NCI-H510A treated with DMSO at 0.1 percent for 48 hours (cell line): ENCODE measurements at places on chromosomes 7 and 10.
A peak's percentile ranks its signal among the peaks of the same experiment; 100 is the strongest.

DNA sequence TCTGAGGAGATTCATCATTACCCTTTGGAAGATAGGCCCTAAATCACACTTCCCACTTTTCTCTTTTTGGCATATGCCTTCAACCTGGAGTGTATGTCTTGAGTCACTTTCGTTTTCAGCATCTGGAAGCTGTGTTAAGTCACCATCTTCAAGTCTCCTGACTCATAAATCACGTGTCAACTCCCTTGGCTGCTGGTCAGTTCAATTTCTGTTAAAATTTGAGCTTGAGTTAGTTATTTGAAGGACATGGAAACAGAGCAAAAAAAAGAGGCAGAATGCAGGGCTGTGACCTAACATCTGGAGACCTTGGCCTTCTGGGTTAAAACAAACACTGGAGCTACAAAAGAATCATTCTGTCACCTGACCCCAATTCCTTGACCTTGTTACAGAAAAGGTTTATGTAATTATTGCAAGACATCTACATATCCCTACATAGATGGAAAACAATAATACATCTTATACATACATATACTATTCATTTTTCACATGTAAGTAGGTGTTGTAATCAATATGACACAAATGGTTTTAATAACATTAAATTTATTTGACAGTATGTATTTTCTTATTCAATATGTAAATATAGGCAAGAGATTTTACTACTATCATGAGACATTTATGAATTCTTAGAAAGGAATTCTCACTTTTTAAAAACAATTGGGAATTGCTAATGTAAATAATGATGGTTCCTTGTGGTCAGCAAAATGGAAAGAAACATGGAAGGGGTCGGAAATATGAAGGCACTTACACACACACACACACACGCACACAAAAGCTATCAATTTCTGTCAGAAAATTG is 169.7 kb upstream of the PHYHIPL start:
- no peak for DNase-seq

DNA sequence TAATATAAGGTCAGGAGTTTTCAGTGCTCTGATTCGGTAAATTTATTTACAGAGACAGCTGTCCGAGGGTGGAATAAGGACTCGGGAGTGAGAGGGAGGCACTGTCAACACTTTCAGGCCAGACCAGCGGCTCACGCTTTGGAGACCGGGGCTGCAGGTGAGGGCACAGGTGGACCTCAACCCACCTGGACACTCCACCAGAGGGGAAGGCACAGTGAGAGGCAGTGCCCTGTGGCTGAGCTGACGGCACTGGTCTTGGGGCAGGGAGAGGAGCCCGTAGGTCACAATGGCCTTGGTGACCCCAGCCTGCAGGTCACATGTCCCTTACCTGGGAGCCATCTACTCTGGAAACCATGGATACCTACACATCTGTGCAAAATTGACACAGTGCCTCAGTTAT is 315.1 kb downstream of the ADARB2 start:
- DNase-seq: no peak

DNA sequence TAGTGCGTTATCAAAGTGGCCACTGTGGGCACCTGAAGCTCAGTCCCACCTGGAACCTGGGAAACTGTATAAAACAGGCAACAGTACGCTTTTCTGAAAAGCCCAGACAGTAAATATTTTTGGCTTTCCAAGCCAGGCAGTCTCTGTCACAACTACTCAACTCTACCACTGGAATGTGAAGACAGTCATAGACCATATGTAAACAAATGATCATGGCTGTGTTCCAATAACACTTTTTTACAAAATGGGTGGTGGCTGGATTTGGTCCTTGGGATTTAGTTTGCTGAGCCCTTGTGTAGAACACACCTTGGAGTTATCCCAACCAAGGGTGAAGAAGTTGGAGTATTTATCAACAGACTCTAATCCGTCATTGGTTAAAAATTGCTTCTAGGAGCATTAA is 259.9 kb downstream of the SKIDA1 start:
- DNase-seq: no peak

DNA sequence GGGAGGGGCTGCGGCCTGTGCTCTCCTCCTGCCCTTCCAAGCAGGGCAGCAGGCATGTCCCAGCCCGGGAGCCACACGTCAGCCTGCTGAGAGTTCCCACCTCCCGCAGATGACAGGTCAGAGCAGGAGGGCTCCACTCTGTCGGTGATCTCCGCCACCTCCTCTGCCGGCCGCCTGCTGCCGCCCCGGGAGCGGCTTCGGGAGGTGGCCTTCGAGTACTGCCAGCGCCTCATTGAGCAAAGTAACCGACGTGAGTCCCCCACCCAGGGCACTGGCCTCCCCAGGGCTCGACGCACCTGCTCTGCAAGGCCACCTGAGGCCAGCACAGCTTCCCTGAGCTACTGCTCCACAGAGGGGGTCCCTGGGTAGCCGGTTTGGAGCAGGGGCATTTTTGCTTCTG is 9.4 kb downstream of the AP5Z1 start:
- DNase-seq: no peak

DNA sequence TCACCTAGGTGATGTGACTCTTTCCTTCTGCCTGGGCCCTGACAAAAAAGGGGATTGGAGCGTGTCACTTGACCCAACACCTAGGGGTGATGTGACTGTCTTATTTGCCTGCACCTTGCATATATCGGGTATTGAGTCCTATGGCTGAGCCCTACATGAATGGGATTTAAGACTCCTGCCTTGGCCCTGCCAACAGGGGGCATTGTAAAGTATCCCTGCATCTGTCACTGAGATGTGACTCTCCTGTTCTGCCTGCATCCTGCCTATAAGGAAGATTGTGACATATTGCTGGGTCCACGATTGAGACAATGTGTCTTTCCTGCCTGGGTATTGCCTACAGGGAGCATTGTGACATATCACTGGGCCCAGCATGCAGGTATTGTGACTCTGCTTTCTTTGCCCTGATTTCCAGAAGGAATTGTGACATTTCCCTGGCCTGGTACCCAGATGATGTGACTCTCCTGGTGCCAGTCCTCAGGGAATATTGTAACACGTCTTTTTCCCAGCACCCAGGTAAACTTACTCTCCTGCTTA is 14.2 kb upstream of the ZNF107 start:
- DNase-seq: no peak

- DNase-seq: peak; percentile 24
Measured at GRCh38 chr10:90751107-90751997, 106.5 kb downstream of the HTR7 start.

- DNase-seq: no peak
Measured at GRCh38 chr7:98038321-98038720, 48.3 kb upstream of the OCM2 start.

DNA sequence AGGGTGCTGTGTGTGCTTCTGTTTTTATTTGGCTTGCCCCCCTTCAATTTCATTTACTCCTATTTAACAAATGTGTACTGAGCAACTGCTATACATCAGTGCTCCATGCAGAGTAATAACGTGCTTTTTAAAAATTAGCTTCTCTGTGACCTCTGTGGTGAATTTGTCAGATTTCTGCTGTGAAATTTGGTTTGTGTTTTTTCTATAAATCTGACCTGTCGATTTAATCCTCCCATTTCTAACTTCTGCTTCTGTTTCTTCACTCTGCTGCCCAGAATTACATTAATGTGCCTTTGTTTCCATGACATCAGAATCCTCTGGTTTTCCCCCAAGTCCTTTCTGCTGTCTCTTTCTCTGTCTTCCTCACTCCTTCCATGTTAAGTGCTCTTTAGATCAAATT is 123.8 kb upstream of the CACNA2D1 start:
- no peak for DNase-seq

DNA sequence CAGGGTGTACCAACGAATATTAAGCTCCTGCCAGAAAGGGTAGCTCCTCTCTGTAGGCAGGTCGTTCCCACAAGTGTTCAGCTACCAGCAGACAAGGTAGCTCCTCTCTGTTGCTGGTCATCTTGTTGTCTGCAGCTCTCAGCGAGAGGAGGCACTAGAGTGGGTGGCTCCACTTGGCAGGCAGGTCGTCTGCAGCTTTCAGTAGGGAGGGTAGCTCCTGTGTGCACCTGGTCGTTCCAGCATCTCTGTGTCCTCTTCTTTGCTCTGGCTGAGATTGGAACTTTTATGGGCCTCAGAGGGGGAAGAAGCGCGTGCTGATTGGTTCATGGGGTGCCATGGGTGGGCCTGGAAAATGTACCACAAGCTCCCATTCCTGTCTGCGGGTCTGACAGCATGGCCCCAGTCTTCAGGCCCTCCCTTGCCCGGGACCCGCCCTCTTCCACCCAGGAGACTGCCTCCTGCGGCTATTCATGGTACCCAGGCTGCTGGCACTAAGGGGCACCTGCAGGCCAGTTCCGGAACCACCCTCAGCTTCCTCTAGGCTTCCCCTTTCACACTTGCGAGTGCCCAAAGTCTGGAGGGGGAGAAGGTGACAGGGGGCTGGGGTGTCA is 63.9 kb upstream of the CACNA2D1 start:
- DNase-seq: peak; percentile 80

DNA sequence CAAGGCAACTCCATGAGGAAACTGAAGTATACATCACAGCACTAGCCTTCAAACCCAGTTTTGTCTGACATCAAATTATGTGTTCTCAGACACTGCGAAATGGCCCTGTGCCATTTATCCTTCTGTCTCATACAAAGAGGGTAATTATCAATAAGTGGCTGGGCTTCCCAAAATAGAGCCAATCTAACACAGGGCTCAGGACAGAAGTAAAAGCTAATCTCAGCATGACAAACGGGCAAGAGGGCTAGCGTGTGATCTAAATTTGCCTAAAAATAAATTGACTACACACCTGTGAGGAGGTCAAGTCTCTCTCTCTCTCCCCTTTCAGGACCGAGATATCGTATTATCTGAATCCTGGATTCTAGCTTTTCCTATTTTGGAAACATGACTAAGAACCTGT is 67.2 kb downstream of the DGKB start:
- DNase-seq: no peak

- DNase-seq: no peak
Measured at GRCh38 chr10:52359441-52359840, 45.4 kb downstream of the DKK1 start.

- DNase-seq: no peak
Measured at GRCh38 chr7:113775401-113775800, 143.4 kb downstream of the PPP1R3A start.

GRCh38 chr7:25786936-25787335 is 365.1 kb upstream of the NFE2L3 start:
- no peak for DNase-seq

DNA sequence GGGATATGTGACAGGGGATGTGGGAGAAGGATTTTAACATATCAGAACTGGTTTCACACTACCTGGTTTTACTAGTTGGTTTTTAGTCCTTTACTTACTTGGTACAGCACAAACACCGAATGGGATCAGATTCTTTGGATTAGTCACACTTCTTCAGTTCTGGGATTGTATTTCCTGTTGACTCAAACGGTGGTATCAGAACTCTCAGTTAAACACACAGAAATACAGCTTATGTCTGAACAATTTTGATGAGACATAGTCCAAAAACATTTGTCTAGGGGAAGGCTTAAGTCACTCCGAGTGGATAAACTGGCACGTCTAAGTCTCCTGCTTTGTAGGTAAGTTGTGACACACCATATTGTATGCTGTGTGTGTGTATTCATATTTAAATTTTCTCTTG is 480.5 kb downstream of the PHTF2 start:
- no peak for DNase-seq

GRCh38 chr7:100694098-100694745 is at the start of gene GIGYF1:
Gene GIGYF1, minus strand, starts transcription at chr7:100694250. Its CDS starts 6,012 bp downstream, at chr7:100688238.
- peak; percentile 13 for DNase-seq

GRCh38 chr7:16084370-16084769 is 337.0 kb downstream of the CRPPA start:
- no peak for DNase-seq

- no peak for DNase-seq
Measured at GRCh38 chr7:46871516-46871915, 710.4 kb downstream of the TNS3 start.

- no peak for DNase-seq
Measured at GRCh38 chr7:134246761-134247160, 70.0 kb downstream of the SLC35B4 start.

DNA sequence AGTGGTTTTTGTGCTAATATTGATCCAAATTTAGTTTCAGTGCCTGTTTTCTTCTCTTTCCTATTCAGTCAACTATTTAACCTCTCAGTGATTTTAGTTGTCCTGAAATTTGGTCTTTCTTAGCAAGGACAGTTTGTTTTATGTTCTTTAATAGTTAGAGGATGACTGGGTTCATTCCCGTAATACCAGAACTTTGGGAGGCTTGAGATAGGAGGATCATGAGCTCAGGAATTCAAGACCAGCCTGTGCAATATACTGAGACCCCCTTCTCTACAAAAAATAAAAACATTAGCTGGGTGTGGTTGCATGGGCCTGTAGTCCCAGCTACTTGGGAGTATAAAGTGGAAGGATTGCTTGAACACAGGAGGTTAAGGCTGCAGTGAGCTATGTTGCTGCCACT is 148.3 kb downstream of the EXOC4 start:
- DNase-seq: no peak

DNA sequence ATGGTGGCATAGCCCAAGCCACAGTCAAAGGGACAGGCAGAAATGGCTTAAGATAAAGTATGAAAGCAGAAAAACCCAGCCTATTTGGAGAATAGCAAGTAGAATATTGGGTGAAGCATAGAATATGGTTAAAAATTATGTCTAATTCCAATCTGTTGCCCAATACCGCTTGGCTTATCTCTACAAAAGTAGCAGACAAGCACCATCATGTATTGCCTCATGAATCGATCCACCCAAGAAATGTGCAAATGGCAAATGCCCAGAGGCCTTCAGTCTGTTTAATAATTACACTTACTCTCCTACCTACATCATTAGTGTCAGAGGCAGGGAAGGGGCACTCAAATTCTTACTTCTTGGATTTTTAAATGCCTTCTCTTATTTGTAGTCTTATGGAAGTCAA is 130.9 kb upstream of the ADAM12 start:
- DNase-seq: no peak
